ENCODE measurements at places on chromosomes 5 and 9.

- DNase-seq = no peak
Measured at GRCh38 chr5:122668552-122668951, 106.3 kb upstream of the SNX2 start.

GRCh38 chr5:141812512-141812911, 65.7 kb downstream of the PCDH1 start:
- DNase-seq = no peak

GRCh38 chr9:122318284-122318683, 52.5 kb upstream of the PTGS1 start:
- DNase-seq = no peak

DNA sequence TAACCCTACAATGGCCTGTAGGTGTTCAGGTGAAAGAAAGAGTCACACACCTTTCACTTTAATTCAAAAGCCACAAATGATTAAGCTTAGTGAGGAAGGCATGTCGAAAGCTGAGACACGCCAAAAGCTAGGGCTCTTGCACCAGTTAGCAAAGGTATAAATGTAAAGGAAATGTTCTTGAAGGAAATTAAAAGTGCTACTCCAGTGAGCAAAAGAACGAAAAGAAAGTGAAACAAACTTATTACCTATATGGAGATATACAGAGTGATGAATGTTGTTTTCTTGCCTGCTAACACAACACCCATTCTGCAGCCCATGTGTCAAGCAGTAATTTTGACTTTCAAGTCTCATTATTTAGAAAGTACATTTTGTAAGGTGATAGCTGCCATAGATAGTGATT, 254.2 kb upstream of the SLC24A2 start:
- DNase-seq = peak; percentile 23

GRCh38 chr5:154249826-154250225, 59.3 kb downstream of the GALNT10 start:
- DNase-seq = no peak

- DNase-seq = no peak
Measured at GRCh38 chr9:95057101-95057500, 260.4 kb downstream of the FANCC start.

GRCh38 chr9:133518706-133519449, 5.9 kb downstream of the MYMK start:
- DNase-seq = no peak

DNA sequence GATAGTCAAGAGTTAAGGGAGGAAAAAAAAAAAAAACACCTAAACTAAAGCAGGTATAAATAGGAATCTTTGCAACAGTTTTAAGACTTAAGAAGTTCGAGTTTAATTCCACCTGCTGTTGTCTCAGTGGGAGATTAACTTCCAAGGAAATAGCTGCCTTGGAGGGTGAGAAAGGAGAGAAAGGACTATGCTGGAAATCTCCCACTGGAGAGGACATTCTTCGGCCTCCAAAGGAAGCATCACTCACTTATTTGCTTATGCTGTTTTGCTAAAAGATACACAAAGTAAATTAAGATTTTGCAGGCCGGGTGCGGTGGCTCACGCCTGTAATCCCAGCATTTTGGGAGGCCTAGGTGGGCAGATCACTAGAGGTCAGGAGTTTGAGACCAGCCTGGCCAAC, 317.9 kb upstream of the MPDZ start:
- no peak for DNase-seq
